Stimulated activated CD8-positive, alpha-beta memory T cell treated with anti-CD3 and anti-CD28 coated beads, Interleukin-15, amount 100 ng/mL, for 1 hour (primary cell): ENCODE measurements at places on chromosomes 1 and 21.

DNA sequence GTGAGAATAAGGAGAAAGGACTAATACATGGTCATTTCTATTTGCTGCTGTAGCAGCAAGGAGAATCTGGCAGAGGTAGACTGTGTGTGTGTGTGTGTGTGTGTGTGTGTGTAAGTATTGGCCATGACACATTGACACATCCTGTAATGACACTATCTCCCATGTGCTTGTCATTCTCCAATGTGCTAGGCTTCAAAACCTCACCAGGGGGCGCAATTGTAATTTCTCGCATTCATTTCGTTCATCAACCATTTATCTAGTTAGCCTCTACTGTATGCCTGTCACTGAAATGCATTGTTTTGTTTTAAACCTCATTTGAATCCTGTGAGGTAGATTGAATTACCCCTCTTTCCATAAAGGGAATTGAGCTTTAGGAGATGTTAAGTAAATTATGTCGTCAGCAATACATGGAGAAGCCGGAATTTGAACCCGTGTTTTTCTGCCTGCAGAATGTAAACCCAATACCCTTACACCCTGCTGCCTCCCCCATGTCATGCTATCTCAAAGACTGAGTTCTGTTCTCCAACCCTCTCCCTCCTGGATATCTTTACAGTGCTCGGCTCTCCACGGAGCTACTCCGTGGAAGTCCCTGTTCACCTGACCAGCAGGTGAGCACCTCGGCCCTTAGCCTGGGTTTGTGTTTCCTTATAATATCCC lies 100.8 kb downstream of the UCK2 start:
- DNase-seq, result no peak

DNA sequence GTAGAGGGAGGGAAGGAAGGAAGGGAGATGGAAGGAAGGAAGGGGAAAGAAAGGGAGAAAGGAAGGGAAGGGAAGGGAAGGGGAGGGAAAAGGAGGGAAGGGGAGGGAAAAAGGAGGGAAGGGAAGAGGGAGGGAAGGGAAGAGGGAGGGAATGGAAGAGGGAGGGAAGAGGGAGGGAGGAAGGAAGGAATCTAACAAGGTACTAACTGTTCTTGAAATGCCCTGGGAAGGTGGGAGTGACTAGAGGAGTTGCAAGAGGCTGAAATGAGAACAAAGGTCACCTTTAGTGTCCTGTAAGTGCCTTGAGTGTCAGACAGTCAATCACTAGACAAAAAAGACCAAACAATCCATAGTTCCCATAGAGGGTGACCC lies 2.3 kb upstream of the ATP2B4 start:
- DNase-seq, result no peak

GRCh38 chr1:183807549-183808168 lies 2.7 kb downstream of the RGL1 start:
- no peak for DNase-seq

DNA sequence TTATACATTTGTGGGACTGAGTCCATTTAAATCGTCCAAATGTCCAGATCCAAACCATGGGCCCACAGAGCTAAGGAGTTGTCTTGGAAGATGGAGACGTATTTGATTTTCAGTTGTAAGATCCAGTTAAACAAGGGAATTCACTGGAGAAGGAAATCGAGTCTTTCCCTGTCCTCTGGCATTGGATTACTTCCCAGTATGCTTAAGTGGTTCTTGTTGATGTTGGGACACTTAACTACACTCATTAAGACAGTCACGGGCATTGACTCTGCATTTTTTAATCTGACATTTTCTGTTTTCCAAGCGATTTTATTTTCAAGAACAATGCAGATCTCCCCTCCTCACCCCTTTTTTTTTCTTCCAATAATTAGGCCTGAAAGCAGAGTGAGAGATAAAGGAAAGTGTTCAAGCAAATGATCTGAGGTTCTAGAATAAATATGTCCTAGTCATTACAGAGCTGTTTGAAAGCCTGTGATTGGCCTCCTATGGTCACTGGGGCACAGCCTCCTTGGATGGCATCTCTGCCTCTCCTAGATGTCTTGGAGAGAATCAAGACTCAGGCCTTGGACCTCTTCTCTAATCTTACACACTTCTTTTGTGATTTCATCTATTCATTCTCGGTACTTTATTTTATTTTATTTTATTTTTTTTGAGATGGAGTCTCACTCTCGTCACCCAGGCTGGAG lies 48.9 kb downstream of the CD247 start:
- DNase-seq, result no peak

DNA sequence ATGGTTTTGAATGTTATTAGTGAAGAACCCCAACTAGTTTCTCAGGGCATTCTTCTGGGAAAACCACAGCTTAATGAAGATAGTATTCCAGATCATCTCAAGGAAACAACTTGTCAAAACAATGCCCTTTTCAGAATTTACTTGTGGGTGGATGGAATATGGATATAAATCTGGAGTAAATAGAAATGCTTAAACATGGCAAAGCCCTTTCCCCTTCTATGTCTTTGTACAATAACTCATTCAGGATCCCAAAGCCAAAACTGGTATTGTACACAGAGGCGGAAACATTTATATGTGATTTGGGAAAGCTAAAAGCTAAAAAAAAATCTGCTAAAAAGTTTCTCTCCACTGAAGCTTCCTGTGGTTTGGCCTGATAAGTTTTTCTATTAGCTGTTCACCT lies 55.5 kb upstream of the RGS5 start:
- DNase-seq, result no peak

DNA sequence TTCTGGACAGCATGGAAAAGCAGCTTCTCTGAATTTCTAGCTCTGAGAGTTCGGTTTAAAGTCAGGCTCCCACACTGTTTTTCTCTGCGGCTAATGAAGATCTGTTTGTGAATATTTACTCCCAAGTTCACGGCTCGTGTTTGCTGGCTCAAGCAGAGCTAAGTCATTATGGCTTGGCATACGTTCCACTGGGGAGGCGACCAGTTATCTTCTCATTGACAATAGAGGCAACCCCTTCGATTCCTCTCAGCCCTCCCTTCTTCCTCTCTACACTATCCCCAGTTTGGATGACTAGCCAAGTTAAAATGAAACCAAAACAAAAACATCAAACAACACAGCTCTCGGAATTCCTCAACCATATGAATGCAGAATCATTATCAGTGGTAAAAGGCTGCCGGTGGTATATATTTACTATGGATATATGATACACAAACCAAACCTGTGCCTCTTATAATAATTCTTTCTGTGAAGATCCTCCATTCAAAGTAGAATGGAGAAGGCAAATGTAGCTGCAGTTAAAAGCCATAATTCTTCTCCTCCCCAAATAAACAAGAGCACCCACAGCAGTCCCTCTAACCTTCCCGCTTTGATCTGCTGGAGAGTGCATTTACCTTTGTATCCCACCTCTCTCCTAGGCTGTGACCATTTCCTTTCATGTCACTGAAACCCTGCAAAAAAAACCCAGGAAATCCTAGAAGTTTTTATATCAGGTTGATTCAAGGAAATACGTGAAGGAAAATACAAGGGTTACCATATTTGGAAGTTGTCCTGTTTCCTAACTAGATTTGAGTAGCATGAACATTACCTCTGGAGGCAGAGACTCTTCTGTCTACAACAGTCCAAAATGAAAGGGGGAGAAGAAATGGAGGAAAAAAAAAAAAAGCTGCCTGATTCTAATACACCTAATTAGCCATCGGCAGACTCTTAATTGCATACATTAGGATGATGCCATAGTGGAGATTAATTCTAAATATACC lies 108.3 kb upstream of the USH2A start:
- no peak for DNase-seq

GRCh38 chr1:21305900-21306189 lies 15.6 kb upstream of the ECE1 start:
- no peak for DNase-seq

GRCh38 chr1:115839679-115840237 lies 1.2 kb downstream of the NHLH2 start:
- no peak for DNase-seq

- DNase-seq, result no peak
Observed at GRCh38 chr1:207145401-207146058, 41.5 kb downstream of the C4BPA start.

- DNase-seq, result no peak
Observed at GRCh38 chr1:31064718-31065309, 703 bp downstream of the PUM1 start.

- no peak for DNase-seq
Observed at GRCh38 chr1:4149831-4150230, 249.8 kb upstream of the C1orf174 start.

DNA sequence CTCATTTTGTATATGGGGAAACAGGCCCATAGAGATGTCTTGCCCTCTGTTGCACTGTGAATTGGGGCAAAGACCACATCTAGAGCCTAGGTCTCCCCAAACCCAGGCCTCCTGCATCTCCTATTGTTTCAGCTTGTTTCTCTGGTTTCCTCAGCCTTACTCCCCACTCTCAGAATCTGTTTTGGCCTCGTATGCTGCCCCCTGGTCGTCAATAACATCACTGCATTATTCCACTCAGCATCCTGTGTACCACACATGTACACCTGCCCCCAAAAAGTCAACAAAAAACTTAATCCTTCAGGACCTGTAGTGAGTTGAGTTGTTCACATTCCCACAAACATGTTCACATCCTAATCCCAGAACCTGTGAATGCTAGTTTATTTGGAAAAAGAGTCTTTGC lies 184.8 kb downstream of the BRINP2 start:
- no peak for DNase-seq
